ENCODE measurements at places on chromosomes 3 and 15.

DNA sequence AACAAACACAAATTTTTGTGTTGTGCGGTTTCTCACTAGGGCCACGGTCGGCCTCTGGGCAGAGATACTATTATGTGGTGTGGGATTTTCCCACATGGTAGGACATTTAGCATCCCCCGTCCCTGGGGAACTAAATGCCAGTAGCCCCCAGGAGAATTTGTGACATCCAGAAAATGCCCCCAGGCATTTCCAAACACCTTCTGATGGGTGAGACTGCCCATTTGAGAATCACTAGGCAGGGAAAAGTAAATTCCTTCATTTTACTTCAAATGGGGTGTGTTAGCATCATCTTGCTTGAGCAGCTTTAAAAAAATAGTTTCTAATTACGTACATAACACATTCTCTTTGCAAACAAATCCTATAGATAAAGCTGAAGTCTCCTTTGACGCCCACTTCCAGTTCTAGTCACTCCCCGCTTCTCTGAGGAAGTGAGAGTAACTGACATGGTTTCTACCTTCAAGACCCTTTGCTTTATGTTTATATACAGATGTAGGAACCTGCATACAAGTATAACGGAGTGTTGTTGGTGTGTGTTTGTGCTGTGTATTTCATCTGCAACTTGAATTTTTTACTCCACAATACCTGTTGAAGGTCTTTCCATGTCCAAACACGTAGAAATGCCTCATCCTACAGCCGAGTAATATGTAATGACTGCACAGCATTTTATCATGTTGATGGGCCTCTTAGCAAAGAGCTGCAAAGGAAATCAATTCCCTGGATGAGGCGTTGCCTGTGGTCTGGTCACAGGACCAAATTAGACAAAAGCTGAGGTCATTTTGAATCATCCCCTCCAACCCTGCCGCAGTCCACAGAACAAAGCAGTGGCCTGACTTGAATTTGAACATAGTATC, 31.4 kb upstream of the ZBTB38 start:
- DNase-seq: no peak

DNA sequence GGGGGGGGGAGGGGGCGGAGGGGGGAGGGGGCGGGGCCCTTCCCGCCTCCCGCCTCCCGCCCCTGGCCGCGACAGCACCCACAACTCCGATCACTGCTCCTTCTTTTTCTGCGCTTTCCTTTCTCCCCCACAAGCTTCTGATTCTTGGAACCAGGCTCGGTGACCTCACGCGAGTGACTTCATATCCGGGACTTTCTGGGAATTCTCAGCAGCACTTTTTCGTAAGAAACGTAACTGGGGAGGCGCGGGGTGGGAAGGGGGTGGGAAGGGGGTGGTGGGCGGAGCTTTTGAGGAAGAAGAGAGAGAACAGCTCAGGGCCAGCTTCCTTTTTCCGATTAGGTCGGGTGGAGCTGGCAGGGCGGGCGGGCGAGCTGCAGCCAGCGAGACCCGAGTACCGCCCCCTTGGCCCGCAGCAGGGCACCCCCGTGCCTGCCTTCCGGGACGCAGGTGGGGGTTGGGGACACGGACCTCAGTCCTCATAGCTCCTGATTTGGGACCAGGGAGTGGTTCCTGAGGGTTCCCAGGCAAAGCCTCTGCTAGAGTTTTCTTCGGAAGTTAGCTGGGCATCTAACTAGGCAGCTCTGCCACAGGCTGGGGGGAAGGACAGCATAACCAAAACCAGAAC, 14.6 kb downstream of the XIRP1 start:
- DNase-seq: peak; percentile 50

DNA sequence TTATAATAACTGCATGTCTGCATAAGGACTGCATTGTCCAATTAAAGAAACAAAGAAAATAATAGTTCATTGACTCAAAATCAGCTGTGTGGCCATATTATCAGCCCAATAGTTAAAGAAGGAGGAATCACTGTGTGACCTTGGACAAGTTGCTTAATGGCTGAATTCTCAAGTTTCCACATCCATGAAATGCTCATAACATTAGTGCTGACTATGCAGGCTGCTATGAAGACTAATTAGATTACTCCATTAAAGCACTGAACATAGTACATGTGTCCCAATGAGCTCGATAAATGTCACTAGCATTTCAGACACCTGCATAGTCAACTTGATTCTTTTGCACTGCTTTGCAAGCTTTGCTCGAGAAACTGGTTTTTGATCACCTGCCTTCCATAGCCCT, 111.1 kb upstream of the WNT5A start:
- no peak for DNase-seq

DNA sequence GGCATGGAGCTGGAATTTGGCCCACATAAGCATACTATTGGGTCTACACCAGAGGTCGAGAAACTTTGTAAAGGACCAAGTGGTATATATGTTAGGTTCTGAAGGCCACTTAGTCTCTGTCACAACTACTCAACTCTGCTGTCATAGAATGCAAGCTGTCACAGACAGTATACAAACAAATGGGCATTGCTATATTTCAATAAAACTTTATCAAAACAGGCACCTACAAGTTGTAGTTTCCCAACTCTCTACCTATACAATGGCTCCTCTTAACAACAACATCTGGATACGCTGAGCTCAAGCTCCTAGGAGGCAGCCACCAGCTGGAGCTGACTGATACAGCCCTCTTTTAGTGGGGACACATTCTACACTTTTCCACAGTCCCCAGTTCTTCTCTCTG, 15.7 kb upstream of the PRICKLE2 start:
- no peak for DNase-seq

DNA sequence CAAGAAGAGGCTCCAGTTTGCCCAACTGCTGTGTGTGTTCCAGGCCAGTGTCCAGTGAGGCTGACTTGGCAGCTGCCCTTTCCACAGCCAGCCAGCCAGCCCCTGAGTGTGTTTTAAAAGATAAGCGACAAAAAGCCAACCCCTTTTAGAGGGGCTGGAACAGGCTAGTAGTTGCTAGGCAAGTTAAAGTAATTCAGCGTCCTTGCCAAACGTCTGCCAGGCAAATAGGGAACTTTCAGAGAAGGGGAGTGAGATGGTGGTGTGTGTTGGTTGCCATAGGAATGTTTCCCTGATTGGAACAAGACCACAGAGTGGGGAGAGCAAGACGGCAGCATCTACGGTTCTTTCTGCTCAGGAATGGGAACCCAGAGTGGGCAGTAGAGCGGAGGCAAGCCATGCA, 86.3 kb downstream of the TMEM108 start:
- DNase-seq: no peak

- DNase-seq: no peak
Observed at GRCh38 chr3:64247991-64248646, 22.9 kb upstream of the PRICKLE2 start.

- no peak for DNase-seq
Observed at GRCh38 chr3:49500732-49501609, 30.9 kb downstream of the DAG1 start.

- DNase-seq: no peak
Observed at GRCh38 chr3:129023909-129024308, 22.8 kb downstream of the EFCC1 start.

All from activated gamma-delta T cell treated with Interleukin-2 at 50 U/mL for 16 hours (primary cell).